Type B pancreatic cell (in vitro differentiated cells): ENCODE measurements at places on chromosomes 1 and 21. TPM values are rescaled to one million over a fixed set of nuclear protein-coding genes. Genes with fewer than 3 reads are reported as not detected.

The C1QB gene
- total RNA-seq: not detected in 2 replicates

The GNG4 gene
- total RNA-seq: 28.5 and 64.2 TPM in 2 replicates

- DNase-seq: no peak
These were observed 40.4 kb upstream of the TMEM61 start for GRCh38 chr1:54940042-54940441.

DNA sequence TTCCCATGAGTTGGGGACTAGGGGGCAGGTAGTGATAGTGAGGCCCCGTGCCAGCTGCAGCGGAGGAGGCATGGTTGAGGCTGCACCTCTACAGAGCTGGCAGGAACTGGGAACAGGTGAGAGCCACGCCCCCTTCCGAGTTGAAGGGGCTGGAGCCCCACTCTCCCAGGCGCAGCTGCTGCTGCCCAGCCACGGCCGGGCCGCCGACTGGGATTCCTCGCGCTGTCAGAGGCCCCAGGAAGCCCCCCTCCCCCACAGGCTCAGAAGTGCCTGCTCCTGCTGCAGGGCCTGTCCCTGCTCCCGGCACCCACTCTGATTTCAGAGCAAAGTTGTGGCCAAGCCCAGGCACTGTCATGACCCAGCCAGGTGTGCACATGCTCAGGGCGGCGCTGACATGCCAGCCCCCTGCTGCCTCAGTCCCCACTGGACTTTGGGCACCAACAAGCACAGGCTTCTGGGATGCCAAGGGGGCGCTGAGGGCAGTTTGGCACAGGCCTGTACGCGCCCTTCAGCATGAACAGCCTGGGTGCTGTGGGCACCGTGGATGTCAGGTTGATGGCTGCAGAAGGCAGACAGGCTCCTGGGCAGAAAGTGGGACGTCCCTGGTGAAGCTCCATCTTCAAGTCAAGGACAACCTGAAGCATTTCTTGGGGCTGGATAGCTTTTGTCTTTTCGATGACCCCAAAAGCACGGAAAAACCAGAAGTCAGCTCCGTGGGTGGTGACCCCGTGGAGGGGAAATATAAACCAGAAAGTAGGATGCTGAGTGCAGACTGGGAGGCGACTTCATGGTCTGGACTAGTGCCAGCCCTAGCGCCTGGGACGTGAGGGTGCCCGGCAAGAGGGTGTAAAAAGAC, 121.5 kb downstream of the SIM2 start:
- no peak for DNase-seq

DNA sequence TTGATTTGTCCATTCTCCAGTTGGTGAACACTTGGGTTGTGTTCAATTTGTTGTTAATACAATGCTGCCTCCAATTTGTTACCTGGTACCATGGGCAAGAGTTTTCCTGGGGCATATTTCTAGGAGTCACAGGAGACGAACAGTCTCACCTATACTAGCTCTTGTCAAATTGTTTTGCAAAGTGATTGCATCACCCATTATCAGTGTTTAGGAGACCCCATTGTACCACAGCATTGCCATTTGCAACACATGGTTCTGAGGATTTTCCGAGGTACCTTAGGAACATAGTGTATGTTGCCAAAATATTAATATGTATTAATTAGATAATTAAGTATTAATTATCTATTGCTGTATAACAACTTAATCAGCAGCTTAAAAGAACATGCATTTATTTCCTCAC, 97.8 kb downstream of the LPAR3 start:
- no peak for DNase-seq
